ELR (cell line): ENCODE measurements at places on chromosomes 12 and 14.
A peak's percentile ranks its signal among the peaks of the same experiment; 100 is the strongest.

DNA sequence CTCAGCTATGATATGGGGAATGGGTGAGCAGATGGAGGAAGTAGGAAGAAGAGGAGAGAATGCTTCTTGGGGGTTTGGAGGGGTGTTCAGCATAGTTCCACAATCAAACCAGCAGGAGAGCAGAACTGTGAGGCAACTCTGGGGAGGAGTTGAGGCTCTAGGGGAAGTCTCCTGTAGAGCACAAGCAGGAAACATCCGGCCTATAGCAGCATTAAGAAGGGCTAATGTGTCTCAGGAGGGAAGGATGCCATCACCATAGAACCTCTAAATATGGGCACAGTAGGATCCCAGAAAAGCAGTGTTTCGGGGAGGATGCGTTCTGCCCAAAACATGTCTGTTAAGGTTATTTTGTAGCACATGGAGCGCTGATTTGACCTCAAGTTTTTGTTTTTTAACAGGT is 8.4 kb upstream of the SALL2 start:
- DNase-seq = no peak

- peak; percentile 19 for DNase-seq
These were observed 58.1 kb upstream of the CCND2 start for GRCh38 chr12:4215229-4216186.

DNA sequence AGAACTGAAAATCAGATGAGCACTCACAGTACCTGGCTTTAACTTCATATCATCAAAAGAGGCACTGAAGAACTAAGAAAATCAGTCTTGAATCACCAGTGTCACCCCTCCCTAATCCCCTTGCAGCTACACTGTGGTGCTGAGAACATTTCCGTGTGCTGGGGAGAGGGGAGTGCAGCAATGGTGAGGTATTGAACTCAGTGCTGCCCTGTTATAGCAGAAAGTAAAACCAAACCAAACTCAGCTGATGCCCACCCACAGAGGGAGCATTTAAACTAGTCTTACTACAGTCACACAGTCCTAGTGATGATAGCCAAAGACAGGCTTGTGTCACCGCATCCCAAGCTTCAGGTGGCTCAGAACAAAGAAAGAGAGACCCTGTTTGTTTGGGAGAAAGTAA is 122.1 kb downstream of the CPNE8 start:
- DNase-seq = no peak

DNA sequence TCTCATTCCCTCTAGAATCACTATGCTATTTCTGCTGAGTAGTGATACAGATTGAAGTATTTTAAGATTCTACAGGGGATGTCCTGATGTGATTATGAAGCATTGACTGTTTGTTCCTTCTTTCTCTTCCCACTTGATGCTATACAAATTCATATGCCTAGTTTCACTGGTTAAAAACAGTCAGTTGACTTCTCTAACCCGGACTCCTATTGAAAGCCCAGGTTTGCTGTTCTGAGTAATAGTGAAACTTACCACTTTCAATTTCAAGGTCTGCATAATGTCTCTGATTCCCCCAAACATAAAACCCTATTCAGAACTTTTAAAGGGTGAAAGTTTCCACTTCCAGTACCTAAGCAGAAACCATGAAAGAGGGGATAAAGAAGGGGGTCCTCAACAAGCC is 117.7 kb upstream of the RPL10L start:
- DNase-seq = no peak

DNA sequence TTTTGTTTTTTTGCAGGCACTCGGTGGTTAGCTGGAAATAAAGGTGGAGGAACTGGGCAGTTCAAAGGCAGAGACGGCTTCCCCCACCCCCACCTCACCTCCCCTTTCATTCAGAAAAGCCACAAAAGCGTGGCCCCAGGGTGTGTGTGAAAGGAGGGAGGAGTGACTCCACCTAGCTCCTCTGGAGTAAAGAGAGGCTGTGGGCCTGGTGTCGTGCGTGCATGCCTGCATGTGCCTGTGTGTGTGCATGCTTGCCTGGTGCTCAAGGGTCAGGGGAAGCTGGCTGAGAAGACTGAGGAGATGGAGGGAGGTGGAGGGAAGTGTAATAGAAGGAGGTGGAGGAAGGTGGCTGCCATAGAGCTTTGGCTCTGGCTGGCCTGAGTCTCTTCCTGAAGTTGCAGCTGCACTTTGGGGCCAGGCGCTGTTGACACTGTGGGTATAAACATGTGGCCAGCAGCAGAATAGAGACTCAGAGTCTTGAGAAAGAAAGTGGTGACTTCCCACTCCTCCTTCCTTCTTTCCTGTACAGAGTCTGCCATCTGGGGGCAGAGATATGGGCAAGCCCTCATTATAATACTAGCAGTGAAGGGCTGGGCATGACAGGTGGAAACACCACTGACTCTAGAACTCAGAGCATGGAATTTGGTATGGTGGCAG is 36.9 kb upstream of the SINHCAF start:
- no peak for DNase-seq

- no peak for DNase-seq
These were observed 43.0 kb upstream of the BDKRB2 start for GRCh38 chr14:96161636-96162035.

- DNase-seq = no peak
These were observed 888.6 kb downstream of the TMTC2 start for GRCh38 chr12:83575326-83575725.

DNA sequence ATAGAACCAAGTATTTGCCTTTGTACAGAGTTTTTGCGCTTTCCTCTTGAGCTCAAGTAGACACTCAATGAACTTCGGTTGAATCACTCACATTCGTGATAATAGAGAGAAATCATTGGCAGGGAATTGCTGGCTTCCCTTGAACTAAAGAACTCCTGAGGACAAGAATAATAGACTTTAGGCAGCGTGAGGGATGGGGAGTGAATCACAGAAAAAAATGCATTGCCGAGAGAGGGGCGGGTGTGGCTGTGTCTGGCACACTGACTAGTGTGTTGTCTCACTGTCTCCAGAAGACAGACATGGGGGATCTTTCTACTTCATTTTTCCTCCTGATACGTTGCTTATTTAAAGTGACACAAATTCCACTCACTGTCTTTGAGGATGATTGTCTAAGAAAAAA is 805.2 kb downstream of the BCL11B start:
- no peak for DNase-seq

- no peak for DNase-seq
These were observed 271.6 kb downstream of the CACNA1C start for GRCh38 chr12:2324387-2324786.

GRCh38 chr12:3882896-3883564 is 9.8 kb upstream of the PARP11 start:
- peak; percentile 48 for DNase-seq

DNA sequence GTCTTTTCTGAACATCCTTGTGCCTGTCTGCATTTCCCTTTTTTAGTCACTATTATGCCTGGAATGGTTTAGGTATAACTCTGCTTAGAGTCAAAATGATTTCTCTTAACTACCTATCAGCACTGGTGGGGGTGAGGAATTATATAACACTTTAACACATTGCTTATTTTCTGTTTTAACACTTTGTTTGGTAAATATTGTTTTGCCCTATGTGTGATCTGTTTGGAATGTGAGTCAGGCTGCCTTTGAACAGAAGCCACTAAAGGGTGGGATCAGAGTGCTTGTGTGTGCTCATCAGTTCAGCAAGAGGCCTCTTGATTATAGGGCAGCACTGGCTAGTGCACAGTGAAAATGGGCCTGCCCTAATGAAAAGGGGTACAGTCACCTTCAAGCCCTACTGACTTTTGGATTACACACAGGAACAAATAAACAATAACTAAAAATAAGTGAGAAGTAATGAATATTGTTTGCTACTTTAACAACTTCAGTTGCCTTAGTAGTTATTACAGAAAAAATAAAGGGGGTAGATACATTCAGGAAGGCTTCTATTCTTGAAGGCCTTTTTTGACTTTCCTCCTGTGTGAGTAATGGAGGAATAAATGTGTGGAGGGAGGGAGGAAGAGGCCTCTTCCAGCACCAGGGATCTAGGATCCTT is 23.2 kb downstream of the NGDN start:
- DNase-seq = peak; percentile 11

GRCh38 chr12:107130830-107131611 is 37.7 kb upstream of the CRY1 start:
- no peak for DNase-seq

- peak; percentile 40 for DNase-seq
These were observed 24.0 kb downstream of the ACSM4 start for GRCh38 chr12:7327918-7328317.

GRCh38 chr12:67070604-67071003 is 198.6 kb upstream of the CAND1 start:
- DNase-seq = no peak

DNA sequence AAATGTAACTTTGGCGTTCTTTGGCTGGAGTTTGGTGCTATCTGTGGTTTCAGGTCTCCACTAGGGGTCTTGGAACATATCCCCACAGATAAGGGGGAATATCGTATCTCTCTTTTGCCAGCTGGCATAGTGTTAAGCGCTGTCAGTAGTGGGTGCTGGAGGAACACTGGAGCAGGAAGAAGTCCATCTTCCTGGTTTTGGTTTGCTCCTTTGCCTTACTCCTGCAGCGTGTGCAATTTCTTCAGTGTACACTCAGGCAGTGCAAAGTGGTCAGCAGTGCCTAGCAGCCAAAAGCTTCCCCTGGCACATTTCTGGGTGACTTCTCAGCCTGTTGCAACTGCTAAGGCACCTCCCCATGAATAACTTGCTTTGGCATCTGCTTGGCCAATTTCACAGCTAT is 11.7 kb upstream of the RIPK3 start:
- DNase-seq = no peak

DNA sequence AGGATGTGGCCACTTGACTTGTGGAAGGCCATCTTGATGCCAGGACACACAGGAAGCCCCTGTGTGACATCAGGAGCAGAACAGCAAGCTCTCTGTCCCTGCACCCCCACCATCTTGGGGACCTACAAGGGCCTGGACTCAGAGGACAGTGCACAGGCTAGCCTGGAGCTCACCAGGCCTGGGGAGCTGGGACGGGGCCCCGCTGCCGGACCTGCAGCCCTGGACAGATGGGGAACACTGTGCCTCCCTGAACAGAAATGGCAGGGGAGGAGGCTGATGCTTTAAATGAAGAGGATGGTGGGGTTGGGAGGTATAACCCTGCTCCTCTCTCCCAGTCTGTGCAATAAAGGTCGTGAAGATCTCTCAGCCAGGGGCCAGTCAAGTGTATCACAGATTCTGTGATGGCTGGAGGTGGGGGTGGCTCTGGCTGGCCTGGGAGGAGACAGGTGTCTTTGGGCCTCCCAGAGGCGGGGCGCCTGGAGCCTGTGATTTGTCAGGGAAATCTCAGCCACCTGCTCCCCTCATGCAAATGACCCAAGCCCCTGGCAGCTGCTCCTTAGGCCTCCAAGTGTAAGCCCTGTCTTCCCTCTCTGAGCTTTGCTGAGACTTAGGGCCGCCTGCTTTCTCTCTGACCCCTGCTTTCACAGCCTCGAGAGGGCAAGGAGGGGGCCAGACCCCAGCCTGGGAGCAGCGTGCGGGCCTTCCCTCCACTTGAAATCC is 1.1 kb upstream of the GNB3 start:
- DNase-seq = no peak

DNA sequence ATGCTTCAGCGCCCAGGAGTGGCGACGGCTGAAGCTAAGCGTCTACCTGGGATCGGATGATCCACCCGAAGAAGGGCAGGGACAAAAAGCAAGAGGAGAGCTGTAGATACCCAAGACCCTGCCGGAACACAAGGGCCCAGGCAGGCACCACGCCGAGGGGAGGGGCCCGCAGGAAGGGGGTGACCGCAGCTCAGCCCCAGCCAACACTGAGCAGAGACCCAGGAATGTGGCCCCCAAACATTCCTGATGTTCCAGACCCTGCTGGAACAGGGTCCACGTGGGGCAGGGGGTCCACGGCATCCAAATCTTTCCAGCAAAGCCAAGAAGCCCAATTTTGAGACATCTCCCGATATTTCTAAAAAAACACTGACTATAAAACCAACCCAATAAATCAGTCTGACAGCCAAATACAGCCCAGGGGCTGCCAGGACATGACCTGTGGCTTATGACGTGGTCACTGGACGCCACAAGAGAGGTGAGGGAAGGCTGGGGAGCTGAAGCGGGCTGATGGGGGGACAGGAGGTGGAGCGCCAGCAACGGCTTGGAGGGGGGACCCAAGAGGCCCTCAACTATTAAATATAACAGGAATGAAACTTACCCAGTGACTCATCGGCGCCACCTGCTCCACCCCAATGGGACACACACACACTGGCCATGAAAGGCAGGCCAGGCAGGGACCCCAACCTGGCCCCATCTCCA is 58.9 kb downstream of the NCOR2 start:
- peak; percentile 46 for DNase-seq

DNA sequence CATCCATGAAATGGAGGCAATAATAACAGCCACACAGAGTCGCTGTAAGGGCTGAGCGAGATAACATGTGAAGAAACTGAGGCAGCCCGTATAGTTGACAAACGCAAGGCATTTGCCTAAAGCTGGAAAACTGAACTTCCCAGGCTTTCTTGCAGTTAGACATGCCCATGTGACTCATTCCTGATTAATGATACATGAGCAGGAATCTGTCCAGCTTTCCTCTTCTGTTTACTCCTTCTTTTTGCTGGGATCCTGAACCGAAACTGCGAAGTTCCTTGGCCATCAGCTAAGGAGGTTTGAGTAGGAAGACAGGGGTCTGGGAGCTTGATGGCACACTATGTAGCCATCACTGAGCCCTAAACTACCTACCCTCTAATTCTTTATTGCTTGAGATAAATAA is 52.2 kb downstream of the ST8SIA1 start:
- peak; percentile 93 for DNase-seq

DNA sequence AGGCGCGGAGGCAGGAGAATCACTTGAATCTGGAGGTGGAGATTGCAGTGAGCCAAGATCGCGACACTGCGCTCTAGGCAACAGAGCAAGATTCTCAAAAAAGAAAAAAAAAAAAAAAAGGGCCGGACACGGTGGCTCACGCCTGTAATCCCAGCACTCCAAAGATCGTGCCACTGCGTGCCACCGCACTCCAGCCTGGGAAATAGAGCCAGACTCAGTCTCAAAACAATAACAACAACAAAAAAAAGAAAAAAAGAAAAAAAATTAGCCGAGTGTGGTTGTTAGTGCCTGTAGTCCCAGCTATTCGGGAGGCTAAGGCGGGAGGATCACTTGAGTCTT is 470 bp upstream of the RPL6 start:
- DNase-seq = no peak

DNA sequence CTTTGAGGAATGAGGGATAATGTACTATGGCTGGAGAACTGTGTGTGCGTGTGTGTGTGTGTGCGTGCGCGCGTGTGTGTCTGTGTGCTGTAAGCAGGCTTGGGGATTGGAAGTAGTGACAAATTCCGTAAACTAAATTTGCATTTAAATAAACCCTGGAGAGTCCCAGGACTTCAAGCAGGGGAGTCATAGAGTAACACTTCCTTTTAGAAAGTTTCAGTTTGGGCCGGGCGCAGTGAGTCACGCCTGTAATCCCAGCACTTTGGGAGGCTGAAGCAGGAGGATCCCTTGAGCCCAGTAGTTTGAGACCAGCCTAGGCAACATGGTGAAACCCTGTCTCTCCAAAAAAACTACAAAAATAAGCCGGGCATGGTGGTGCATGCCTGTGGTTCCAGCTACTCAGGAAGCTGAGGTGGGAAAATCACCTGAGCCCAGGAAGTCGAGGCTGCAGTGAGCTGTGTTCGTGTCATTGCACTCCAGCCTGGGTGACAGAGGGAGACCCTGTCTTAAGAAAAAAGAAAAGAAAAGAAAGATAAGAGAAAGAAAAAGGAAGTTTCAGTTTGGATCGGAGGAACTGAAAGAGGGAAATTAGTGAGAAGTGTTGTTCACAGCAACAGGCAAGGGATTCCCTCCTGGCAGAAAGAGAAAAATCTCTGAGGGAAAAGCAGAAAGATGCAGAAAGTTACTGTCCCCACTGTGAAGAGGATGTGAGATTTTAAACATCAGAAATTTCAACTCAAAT is 222.7 kb upstream of the SOX5 start:
- DNase-seq = peak; percentile 17
